LHCN-M2 (cell line): ENCODE measurements at places on chromosomes 12 and 14.

- DNase-seq: no peak
These were observed 65.0 kb downstream of the CHGA start for GRCh38 chr14:92987713-92988510.

- DNase-seq: no peak
These were observed 17.4 kb upstream of the NAP1L1 start for GRCh38 chr12:76101739-76102385.

DNA sequence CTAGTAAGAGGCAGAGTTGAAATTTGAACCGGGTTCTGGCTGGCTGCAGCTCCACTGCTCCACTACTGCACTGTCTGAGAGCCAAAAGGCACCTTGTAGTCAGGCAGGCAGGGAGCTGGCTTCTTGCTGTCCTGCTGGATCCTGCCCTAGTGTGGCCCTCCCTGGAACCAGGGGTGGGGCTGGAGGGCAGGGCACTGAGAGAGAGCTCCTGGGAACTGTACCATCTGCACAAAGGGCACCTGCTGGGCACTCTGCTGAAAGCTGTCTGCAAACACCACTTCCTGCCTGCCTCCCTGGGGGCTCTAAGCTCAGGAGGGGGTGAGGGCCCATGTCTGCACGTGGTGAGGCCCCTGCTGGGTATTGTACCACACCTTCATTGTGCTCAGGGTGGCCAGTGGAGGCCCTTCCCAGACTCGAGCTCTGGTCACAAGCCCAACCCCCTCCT, 19.0 kb upstream of the TCL1B start:
- DNase-seq: no peak

DNA sequence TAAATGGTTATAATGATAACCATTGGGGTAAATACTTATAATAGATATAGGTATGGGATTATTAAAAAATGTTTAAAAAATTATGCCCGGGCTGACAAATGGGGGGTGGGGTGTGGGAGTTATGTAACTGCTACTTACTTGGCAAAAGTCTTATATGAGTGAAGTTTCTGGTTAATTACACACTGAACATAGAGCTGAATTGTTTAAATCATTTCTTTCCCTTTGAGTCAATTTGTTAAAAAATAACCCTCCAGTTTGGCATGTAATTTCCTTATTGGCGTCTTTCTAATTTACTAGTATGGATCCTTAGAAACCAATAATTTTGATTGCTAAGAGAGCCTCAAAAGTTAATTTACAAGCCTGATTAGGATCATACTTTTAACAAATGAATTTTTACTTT, 16.7 kb downstream of the PAH start:
- no peak for DNase-seq

GRCh38 chr12:111685322-111685810, 390 bp downstream of the BRAP start:
- peak; percentile 9 for DNase-seq

DNA sequence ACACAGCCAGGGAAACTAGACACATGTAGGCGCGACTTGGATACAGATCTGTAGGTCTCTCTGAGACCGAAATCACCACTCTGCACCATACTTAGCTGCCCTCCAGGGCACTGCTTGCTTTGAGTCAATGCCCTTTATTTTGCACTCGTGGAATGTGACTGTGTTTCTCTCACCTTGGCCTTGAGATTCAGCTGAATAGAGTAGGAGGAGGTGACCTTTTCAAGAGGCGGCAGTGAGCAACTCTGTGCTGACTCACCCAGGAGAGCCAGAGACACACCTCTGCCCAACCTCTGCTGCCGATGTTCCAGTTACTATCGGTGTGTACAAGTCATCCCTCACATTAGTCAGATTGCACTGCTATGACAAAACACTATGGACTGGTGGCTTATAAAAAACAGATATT, 583.4 kb downstream of the VRK1 start:
- no peak for DNase-seq

- no peak for DNase-seq
These were observed 196.6 kb downstream of the EGLN3 start for GRCh38 chr14:33754261-33754660.

DNA sequence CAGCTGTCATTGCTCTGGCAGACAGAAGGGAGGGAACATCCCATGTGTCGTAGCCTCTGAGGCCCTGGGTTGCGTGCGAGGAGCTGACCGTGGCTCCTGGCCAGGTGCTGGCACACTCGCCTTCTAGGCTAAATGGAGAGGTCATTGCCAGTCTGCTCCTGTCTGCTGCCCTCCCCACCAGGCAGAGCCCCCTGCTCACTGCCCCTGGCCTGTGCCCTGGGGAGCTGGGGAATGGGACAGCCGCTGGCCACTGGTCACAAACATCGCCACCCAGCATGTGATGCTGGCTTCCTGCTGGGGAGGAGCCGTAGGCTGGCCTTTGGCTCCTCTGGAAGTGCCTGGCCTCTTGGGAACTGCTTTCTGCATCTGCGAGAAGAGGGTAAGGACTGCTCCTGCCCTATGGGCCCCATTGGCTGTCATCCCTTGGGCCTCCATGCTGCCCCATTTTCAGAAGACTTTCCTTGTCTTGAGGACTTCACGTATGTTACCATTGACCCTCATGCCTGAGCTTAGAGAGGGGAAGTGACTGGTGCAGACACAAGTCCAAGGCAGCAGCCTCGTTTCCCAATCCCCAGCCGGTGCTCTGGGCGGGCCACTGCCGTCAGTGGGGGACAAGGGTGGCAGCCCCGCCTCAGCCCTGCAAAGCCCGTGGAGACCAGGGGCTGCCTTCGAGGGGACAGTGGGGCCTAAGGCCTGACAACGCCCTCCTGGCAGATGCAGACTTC, 2.0 kb upstream of the TNFAIP2 start:
- no peak for DNase-seq

DNA sequence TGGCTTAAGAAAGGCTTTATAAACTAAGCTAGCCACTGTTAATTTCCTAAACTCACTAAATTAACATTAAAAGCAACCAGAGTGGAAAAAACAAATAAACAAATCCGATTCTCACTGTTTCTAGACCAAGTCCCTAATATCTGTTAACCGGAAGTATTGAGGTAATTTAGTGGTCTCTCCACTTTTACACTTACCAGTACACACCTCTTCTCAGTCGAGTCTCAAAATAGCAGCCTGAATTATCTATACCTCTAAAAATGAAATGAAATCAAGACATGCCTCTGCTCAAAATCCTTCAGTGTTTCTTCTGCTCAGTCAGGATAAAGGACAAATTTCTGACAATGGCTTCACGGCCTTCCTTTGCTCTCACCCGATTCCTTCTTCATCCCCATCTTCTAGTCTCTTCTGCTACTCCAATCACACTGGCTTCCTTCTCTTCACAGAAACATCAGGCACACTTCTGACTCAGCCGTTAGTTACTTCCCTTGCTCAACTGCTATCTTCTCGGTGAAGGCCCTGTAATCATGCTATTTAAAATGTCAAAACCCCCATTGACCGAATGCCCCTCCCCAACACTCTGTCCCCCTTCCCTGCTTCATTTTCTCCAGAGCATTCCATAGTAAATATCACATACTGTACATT, 161.3 kb downstream of the KITLG start:
- DNase-seq: no peak

DNA sequence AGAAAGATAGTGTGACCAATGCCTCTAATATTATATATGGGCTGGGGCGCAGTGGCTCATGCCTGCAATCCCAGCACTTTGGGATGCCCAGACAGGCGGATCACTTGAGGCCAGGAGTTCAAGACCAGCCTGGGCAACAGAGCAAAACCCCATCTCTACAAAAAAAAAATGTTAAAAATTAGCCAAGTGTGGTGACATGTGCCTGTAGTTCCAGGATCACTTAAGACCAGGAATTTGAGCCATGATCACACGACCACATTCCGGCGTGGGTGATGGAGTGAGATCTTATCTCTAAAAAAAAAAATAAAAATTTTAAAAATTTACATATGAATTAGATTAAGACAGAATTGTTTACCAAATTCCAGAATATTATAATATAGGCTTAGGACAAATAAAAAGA, 12.0 kb downstream of the TM7SF3 start:
- DNase-seq: no peak

DNA sequence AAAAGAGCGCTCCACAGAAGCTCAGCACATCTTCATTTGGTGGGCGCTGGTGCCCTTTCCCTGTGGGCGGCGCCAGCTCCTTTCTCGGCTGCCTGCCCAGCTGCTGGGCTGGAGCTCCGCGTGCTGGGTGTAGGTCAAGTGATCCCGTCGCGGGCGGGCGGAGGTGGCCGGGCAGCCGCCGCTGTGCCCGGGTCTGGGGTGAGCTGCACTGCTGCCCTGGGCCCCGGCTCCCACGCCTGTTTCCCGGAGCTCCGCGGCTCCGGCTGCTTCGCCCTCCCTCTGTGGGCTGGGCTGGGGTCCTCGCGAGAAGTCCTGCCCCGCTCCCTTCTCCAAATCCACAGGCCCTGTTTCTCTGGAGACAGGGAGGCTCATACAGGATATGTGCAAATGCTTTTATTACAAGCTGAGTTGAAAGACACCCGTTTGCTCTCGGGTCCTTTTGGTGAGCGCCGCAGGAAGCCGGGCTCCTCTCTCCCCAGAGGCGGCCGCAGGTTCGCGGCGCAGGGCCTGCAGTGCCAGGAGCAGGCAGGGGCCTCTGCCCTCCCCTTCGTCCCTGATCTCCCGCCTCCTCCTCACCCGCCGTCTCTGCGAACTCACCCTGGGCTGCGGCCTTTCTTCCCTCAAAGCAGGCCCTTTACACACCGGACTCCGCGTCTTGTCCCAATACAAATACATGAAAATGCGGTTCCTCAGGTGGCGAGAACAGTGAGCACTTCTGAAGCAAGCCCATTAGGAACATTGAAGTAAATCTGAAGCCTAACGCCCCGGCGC, 67.8 kb upstream of the CAPRIN2 start:
- DNase-seq: peak; percentile 41

- no peak for DNase-seq
These were observed 52.7 kb upstream of the ZDHHC17 start for GRCh38 chr12:76711241-76711640.

DNA sequence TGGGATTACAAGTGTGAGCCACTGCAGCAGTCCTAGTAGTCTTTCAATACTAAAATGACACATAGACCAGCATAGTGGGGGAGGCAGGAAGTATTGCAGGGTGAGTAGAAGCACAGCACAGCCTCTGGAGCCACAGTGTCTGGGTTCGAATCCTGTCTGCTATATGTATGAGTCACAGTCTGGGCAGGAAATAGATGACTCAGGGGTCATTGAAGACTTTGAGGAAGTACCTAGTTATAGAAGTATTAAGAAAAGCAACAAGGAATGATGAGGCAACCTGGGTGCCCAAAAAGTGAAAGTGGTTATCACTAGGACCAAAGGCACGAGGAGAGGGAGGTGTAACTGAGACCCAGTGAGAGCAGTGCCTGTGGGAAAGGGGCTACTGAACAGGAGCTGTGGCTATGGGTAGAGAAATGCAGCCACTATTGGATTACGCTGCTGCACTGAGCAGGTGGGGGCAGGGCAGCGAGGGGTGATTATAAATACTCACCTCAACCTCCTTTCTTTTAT, 124.0 kb downstream of the PDE3A start:
- peak; percentile 30 for DNase-seq

GRCh38 chr14:74949859-74950573, 5.4 kb downstream of the PGF start:
- no peak for DNase-seq

GRCh38 chr14:61940666-61941420, 178.6 kb downstream of the SNAPC1 start:
- no peak for DNase-seq

DNA sequence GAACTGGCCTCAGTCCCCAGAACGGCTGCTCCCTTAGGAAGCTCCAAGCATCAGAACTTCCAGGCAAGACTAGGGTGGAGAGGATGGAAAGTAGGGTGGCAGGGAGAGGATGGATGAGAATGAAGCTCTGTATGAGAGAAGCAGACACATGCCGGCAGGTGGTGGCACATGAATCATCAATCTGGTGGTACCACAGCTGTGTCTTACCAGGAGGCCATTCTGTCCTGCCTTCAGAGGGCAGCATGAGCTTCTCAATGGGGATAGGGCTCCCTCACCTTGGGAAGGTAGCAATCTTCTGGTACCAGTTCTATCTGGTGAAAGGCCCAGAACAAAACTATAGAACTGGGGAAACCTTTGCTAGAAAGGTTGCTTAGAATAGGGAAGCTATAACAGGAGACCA, 55.4 kb upstream of the PYGL start:
- peak; percentile 67 for DNase-seq

DNA sequence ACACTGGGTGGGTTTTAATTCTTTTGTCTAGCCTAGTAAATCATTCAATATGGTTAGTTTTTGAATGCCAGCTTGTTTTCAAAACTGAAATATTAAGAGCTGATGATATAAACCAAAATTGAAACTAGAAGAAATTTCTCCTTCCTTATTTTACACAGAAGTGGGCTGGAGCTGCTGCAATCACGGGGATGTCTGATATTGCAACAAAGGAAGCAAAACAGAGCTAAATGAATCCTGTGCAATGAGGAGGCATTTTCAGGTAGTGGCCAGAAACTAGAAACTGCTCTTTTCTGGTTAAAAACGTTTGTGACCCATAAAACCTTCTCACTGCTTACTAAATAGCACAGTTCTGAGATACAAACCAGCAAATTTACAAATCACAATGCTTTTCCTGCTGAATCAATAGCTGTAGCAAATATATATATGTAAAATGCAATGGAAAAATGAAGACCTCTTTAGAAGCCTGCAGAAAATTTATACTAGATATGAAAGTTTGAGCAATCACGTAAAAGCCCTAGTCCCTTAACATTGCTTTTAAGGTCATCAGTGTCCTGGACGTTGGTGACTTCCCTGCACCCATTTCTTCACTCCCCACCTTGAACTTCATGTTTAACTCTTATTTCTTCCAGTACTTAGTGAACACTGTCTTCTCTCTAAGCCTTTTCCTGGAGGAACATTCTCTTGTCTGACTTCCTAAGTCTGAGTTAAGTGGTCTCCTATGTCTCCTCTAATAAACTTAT, 15.9 kb upstream of the LRRK2 start:
- DNase-seq: no peak

DNA sequence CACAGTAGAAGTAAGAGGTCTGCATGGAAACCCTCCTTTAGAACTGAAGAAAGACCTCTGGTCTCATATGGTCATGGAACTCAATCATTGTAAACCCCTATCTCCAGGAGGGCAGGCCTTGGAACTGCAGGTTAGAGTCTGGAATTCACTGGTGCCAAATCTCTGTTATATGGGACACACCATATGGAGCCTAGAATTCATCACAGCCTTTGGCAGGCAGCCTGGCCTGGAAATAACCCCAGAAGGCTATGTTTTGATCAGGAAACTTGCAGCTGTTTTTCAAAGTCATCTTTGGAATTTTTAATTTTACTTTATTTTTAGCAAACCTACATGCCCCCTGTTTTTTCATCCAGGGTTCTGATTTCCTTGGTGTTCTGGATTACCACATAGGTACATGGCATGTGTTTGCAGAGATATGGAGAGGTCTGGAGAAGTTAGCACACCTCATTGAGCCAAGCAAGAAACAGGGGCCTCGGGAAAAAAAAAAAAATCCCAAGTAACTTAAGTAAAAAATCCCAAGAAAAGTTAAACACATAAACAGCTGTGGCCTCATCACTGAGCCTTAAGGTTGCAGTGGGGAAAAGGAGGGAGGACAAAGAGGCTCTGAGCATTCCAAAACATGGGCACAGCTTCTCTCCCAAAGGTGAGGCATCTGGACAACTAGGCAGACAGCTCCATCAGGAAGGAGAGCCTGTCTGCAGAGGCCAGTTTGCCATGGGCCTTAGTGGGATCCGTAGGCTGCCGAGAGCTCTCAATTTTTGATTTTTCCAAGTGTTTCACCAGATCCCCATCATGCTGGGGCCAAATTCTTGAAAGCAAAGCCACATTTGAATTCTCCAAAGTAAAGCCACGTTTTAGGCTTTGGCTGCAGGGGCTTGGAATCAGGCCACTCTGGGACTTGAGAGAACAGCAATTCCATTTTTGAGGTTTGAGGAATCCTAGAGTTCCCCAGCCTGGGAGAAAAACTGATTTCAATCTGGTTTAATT, 339.6 kb upstream of the TBX3 start:
- peak; percentile 27 for DNase-seq

- peak; percentile 63 for DNase-seq
These were observed 21.3 kb upstream of the OASL start for GRCh38 chr12:121060149-121061001.
